ENCODE measurements at places on chromosomes 13 and 19.

- no peak for DNase-seq
These were observed 123.8 kb upstream of the PCDH9 start for GRCh38 chr13:67353941-67354340.

DNA sequence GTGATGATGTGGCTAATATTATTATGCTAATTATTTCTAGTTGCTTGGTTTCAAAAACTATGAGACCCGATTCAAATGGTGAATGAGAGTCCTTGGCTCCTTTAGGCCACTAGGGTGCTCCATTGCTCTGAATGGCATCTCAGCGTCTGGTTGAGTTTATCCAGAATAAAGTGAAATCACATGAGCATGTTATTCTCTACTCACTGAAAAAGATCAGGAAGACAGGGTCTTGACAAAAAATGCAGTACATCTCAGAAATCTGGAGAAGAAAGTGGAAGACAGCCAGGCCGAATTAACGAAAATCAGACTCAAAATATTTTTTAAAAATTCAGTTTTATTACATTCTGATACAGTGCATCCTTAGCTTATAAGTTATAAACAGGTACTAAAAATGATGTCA is 516.2 kb downstream of the MYO16 start:
- DNase-seq, result no peak

DNA sequence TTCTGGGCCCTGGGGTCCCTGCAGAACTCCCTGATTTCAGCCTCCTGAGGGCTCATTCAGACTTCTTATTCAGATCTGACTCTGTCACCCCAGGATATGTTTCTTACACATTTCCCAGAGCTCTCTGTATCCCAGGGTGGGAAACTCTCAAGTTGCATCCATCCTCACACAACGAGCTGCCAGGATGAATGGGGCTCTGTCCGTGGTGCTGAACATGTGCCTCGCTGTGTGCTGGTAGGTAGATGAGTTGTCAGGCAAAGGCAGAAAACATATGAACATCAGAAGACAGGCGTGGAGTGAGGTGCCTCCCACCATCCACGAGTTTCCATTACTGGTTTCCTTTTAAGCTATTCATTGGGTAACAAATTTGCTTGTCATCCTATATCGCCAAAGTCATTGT is 11.4 kb upstream of the IGFL1 start:
- DNase-seq, result no peak

DNA sequence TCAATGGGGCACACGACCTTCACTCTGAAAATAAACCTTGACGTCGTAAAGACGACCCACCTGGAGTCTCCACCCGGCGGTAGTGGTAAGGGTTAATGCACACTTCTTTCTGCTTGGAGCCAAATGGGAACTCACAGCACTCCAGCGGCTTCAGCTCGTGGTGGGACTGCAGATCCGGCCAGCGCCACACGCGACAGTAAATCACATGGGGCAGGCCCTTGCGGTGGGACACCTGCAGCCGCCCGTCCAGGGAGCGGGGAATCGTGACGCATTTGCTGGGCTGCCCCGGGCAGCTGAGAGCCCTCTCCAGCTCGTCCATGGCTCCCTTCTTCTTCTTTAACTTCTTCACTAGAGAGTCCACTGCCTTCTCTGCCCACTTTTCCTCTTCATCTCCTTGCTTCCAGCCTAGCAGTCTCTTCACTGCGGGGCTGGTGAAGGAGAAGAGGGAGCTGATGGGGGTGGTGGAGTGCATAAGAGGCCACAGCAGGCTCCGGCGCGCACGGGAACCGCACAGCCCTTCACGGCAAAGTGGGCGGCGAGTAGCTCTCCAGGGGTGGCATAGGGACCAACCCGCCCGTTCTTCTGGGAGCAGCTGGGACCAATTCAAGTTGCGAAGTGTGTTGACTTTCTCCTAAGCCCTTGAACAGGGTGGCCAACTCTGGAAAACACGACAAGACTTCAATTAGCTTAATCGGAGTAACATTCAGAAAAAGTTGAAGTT is 40.7 kb downstream of the SMAD9 start:
- DNase-seq, result no peak

- DNase-seq, result no peak
These were observed 211.3 kb upstream of the RFC3 start for GRCh38 chr13:33606692-33607091.
